ENCODE measurements at places on chromosomes 4 and X.
A peak's percentile ranks its signal among the peaks of the same experiment; 100 is the strongest.

GRCh38 chr4:87734084-87734483 lies 65.3 kb upstream of the IBSP start:
- DNase-seq = no peak

DNA sequence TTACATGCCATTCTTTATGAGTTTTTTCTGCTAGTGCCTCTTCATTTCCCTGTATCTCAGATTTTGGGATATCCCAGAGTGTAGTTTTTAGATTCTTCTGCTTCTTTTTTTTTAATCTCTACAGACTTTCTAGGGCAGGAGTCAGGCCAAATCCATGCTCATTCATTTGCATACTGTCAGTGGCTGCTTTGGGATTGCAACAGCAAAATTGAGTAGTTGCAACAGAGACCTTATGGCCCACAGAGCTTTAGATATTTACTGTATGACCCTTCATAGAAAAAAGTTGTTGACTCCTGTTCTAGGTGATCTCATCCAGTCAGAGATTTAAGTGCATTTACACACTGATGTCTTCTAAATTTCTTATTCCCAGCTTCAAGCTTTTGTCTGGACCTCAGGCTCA lies 35.3 kb downstream of the ARFIP1 start:
- DNase-seq = no peak

- no peak for DNase-seq
Observed at GRCh38 chr4:102761906-102762305, 1.1 kb upstream of the MANBA start.

GRCh38 chr4:1192493-1193205 lies 20.3 kb upstream of the SPON2 start:
- DNase-seq = no peak

GRCh38 chr4:87122252-87122651 lies 98.2 kb downstream of the KLHL8 start:
- DNase-seq = no peak

DNA sequence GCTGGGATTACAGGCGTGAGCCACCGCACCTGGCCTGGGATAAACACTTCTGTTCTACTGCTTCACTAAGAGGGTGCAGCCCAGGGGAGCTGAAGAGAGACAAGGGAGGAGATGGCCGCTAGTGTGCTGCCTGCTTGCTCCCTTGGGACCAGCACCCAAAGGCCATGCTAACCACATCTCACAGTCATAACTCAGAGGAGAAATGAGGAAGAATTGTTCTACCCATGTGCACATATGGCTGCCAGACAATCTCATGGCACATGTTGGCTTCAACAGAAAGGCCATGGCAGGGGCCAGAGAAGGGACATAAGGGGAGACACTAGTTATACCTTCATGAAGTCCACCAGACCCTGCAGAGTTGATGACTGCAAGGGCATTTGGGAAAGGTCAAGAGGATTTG lies 22.4 kb downstream of the CLDN22 start:
- no peak for DNase-seq

DNA sequence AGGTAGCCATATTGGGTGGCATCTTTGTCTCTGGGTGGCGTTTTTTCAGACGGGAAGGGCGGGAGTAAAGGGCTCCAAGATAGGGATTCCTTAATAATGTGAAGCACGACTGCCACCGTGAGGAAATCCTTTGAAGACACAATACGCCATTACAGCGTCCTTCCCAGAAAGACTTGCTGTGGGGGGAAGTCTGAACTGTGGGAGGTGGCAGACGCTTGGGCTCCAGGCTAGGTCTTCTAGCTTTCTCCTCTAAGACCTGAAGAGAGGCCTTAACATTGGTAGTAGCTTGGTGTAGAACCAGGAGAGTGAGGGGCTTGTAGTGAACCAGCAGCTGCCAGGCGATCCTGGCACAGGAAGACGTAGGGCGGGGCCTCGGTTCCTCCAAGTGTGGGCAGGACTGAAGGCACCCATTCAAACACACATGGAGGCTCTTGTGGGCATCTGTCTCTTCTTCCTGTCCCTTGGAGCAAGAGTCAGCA lies 197.3 kb downstream of the OR13H1 start:
- DNase-seq = no peak

GRCh38 chrX:69365349-69365748 lies 138.8 kb upstream of the NALF2 start:
- DNase-seq = no peak

DNA sequence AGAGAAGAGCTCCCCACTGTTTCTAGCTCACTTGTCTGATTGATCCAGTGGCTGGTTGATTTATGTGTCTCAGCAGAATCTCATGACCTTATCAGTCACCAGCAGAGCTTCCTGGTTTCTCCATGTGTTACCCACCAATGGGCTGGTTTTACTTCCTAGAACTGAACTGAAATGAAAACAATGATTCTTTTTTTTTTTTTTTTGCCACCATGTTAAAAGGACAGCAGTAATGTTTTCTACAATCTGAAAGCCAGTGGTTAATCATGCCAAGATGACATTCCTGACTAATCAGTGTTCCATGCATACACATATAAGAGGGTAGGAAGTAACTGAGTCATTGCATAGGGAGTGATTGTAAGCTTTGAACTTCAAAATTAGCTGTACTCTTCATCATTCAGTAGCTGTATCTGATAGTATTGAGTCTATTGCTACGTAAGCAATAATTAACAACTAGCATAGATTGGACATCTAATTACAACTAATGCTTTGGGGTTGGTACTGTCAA lies 67.7 kb downstream of the SLC4A4 start:
- peak; percentile 69 for DNase-seq

DNA sequence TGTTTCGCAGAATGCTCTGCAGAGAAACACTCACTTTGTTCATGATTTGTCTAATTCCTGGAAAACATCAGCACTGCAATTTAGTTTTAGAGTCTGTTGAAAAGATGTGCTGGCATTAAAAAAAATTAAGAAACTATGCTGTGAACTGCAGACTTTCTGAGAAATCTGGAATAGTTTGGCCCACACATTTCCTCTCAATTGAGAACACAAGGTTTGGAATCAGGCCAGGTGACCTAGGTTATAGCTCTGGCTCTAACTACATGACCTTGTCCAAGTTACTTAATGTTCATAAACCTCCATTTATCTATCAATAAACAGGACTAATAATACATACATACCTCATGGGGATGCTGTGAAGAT lies 61.4 kb upstream of the ENPEP start:
- DNase-seq = no peak

- no peak for DNase-seq
Observed at GRCh38 chr4:6456450-6456849, 16.0 kb downstream of the PPP2R2C start.

DNA sequence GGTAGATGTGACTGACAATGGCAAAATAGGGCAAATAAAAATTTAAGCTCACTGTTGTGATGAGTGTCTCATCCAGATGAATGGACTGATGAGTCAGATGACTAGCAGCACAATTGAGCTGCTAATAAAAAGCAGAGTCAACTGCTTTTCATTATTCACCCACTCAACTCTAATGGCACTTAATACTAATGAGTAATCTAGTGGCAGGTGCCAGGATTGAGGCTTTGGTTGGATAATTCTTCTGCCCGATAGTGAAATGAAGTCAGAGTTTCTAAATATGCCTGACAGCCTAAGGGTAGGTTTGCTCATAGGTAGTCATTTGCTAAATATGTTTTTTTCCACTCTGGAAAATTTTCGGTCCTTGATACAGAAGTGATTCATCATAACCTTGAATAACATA lies 10.4 kb downstream of the OGT start:
- DNase-seq = no peak

GRCh38 chr4:21625447-21625846 lies 323.1 kb downstream of the KCNIP4 start:
- DNase-seq = no peak

DNA sequence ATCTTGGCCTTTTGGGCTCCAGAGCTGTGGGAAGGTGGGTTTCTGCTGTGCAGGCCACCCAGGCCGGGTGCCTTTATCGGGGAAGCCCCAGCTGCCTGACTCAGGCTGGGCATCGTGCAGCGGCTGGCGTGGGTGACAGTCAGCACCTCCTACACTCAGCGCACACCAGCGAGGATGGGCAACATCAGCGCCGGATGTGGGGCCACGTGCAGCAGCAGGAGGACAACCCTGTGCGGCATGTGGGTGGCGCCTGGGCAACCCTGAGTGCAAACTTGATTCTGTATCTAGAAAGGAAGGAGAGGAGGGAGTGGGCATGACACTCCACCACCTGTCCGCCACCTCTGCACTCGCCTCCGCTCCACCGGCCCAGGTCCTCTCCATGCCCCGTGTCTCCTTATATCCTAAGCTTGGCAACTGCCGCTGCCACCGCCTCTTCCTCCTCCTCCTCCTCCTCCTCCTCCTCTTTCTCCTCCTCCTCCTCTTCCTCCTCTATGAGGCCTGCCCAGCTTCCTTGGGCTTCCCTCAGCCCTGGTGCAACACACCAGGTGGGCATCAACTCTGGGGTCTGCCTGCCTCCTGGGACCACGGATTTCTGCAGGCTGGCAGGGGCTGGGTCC lies 107.4 kb upstream of the AFAP1 start:
- no peak for DNase-seq

DNA sequence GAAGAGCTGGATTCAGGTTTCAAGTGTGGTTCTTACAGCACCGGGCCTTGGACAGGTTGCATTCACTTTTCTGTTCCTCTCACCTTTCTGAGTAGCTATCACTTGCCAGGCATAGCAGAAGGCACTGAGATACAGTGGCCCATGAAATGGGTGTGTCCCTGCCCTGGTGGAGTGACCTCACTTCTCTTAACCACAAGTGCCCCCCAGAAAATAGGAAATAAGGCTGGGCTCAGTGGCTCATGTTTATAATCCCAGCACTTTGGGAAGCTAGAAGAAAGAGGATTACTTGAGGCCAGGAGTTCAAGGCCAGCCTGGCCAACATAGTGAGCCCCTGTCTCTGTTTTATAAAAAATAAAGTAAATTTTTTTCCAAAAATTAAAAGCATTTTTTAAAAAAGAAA lies 101.7 kb upstream of the KIT start:
- DNase-seq = no peak

DNA sequence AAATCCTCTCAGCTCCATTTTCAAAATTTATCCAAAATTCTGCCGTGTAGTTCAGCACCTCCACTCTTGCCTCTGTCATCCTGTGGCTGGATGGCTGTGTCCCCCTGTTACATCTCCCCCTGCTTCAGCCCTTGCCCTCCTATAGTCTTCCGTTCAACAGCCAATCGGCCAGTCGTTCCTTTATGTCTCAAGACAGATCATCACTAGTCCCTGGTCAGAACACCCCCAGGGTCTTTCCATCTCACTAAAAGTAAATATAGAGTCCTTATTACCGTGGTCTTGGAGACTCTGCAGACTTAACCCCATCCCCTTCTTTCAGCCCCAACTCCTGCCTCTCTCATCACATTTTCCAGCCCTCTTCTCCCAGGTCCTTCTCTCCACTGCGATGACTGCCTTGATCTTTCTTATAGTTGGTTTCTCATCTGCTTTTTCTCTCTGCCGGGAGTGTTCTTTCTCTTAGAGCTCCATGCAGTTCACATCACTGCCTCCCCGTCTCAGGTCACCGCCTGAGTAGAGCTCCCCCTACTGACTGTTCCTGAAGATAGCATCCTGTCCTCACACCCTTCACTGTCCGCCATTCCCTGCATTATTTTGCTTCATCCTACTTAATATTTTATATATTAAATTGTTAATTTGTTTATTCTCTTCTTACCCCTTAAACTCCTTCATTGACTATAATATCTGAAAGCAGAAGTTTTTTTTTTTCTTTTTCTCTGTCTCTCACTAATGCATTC lies 736.9 kb upstream of the MAGEB2 start:
- peak; percentile 48 for DNase-seq

DNA sequence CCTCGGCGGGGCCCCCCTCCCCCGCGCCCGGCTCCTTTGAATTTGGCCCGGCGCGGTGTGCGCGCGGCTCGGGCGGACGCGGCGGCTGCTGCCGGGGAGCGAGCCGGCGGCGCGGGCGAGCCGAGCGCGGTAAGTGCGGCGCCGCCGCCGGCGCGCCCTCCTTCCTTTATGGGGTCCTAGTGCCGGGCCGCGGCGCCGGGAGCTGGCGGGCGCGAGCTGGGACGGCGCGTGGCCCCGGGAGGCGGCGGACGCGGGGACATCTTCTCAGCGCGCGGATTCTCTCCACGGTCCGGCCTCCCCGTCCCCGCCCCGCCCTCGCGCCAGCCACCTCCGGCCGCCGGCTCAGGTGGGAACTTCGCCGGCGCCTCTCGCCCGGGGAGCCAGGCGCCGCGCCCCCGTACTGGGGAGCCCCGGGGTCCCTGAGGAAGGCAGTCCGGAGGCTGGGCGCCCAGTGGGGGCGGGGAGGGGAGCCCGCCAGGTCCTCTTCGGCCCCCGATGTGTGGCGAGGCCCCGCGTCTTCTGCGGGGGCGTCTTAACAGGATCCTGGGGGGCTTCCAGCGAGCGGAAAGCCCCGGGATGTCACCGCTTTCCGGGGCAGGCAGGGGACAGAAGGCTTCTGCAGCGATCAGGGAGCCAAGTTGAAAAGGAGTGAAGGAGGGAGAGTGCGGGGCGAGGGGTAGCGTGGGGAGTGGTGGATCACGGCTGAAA lies 98.4 kb upstream of the TENM3 start:
- no peak for DNase-seq

- DNase-seq = peak; percentile 43
Observed at GRCh38 chrX:153831429-153832150, 1.2 kb upstream of the PDZD4 start.
